ENCODE measurements at places on chromosomes 12 and 14.

GRCh38 chr14:99041141-99041819 lies 230.7 kb downstream of the BCL11B start:
- DNase-seq = no peak

- no peak for DNase-seq
Measured at GRCh38 chr14:24392325-24393091, 6.3 kb upstream of the NYNRIN start.

DNA sequence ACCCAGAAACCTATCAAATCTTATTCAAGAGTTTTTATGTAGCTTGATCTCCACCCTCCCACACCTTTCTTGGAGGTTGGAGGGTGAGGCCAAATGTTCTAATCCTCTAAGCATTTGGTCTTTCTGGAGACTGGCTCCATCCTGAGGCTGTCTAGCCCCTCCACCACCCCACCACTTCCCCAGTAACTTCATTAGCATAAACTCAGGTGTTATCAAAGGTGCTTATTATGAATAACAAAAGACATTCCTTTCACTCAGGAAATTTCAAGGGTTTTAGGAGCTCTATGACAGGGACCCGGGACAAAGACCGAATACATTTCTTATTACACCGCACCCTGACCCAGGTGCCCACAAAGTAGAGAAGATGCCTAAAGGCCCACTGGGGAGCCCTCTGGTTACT lies 2.8 kb upstream of the TMEM229B start:
- no peak for DNase-seq

DNA sequence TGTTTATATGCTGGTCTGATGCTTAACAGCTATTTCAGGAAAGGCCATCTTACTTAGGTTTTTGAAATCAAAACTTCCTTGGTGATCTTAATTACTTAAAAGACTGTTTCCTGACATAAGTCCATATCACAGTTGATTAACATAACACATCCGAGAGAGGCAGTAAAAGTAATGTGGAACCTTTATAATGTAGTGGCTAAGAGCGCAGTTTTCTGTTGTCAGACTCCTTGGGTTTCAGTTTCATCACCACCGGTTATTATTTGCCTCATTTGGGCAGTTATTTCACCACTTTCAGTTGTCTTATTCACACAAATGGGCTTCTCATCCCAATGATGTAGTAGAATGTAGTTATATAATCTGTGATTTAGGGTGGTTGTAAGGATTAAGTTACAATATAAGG lies 30.9 kb downstream of the TBC1D15 start:
- no peak for DNase-seq

- DNase-seq = no peak
Measured at GRCh38 chr14:99764222-99764706, 28.9 kb upstream of the EML1 start.

GRCh38 chr12:30823156-30823699 lies 68.5 kb upstream of the CAPRIN2 start:
- DNase-seq = no peak

GRCh38 chr12:6375269-6376078 lies at the start of gene SCNN1A:
SCNN1A (minus strand) TSS chr12:6375563; CDS start chr12:6374783, 780 bp downstream.
- DNase-seq = no peak

GRCh38 chr12:123150275-123150743 lies 581 bp downstream of the PITPNM2 start:
- DNase-seq = no peak

DNA sequence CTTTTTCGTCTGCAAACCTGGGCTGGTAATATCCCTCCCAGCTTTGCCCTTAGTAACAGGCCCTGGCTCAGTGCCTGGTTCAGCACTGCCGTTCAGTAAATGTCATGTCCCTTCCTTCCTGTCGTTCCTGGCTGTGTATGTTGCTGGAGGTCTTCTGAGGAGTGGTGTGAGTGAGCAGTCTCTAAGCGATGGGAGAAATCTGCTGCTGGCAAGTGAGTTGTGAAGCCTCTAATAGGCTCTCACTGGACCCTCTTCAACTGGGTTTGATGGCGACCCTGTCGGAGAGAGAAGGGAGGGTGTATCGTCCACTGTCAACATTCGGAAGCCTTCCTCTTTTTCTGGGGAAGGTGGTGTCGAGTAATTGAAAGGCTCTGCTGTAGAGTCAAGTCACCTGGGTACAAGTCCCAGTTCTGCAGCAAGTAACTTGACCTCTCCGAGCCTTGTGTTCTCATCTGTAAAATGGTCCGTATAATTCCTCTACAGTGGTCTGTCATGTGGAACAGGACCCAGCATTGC lies 62.8 kb downstream of the HRK start:
- DNase-seq = no peak

DNA sequence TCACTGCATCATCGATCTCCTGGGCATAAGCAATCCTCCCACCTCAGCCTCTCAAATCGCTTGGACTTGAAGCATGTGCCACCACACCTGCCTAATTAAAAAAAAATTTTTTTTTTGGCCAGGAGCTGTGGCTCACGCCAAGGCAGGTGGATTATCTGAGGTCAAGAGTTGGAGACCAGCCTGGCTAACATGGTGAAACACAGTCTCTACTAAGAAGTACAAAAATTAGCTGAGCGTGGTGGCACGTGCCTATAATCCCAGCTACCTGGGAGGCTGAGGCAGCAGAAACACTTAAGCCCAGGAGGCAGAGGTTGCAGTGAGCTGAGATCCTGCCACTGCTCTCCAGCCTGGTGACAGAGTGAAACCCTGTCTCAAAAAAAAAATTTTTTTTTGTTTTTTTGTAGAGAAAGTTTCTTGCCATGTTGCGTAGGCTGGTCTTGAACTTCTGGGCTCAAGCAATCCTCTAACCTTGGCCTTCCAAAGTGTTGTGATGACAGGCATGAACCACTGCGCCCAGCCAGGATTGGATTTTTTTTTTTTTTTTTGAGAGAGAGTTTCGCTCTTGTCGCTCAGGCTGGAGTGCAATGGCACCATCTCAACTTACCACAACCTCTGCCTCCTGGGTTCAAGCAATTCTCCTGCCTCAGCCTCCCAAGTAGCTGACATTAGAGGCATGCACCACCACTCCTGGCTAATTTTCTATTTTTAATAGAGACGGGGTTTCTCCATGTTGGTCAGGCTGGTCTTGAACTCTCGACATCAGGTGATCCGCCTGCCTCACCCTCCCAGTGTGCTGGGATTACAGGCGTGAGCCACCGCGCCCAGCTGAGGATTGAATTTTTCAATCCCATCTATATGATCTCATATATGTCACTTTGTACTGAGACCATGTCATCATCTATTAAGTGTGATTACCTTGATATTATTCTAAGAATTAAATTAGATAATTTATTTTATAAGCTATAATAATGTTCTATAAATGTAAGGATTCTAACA lies 12.4 kb downstream of the SLC2A3 start:
- no peak for DNase-seq

All from activated naive CD4-positive, alpha-beta T cell (primary cell).